ENCODE measurements at places on chromosomes 1 and 21.

- DNase-seq, result no peak
These were observed 18.3 kb upstream of the LRP8 start for GRCh38 chr1:53345996-53346813.

DNA sequence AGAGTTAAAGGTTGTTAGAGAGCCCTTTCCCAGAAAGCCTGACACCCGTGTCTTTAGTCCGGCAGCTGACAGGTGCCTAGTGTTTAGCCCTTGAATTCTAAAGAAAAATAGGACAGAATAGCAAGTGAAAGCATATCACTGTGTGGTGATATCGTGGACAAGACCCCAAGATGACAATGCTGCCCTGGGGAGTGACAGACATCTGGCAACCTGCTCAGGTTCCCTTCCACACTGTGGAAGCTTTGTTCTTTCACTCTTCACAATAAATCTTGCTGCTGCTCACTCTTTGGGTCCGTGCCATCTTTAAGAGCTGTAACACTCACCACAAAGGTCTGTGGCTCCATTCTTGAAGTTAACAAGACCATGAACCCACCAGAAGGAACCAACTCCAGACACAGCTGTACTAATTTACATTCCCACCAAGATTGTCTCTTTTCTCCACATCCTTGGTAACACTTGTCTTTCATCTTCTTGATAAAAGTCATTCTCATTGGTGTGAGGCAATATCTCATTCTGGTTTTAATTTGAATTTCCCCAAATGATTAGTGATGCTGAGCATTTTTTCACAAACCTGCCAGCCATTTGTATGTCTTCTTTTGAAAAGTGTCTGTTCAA, 107.6 kb upstream of the SGIP1 start:
- DNase-seq, result no peak

DNA sequence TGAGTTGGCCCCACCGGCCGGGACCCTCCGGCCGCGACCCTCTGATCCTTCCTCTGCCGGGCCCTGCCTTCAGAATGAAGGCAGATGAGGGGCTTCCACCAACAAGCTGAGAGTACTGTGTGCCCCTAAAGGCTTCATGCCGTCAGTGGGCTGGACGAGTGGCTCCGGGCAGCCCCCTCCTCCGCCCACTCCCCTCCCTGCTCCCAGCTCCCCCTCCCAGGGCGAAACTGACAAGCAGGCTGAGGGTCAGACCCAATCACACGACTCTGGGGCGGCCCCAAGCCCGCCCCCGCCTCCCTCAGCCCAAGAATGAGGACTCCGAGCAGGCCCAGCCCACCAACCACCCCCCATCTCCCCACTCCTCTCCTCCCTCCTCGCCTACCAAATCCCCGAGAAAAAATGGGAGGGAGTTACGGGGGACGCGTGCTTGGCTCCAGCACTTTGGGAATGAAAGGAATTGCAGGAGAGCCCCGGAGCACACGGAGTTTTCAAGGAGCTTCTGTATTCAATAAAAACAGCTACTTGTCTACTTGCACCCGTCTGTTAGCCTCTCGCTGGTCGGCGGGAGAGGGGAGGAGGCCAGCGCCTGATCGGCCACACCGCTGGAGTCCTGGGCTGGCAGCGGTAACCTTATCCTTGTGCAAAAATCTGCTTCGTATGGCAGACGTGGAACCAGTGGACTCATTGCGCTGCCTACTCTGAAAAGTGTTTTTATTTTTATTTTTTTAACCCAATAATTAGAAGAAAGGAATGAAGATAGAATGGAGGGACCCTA, at the start of gene COL11A1:
Gene COL11A1, minus strand, starts transcription at position 147 of the 775 bp plus-strand sequence. CDS start 344 bp downstream, outside the sequence.
- peak; percentile 86 for DNase-seq

GRCh38 chr1:59156051-59156450, 140.8 kb upstream of the FGGY start:
- DNase-seq, result no peak

DNA sequence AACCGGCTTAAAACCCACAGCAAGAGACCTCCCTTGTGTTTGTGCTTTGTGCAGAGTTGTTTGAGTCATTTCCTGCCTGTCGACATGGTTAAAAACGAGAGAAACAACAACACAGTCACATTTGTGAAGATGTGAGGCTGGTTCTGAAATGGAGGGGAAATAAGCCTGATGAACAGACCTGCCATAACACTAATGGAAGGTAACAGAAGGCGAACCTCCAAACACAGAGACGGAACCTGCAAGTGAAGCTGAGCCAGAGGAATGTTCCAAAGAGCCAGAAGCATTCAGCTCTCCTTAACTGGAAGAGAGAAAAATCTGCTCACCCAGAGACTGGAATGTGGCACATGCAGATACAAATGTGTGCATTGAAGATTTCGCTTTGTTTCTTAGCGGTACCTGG, 53.2 kb upstream of the RAVER2 start:
- no peak for DNase-seq

DNA sequence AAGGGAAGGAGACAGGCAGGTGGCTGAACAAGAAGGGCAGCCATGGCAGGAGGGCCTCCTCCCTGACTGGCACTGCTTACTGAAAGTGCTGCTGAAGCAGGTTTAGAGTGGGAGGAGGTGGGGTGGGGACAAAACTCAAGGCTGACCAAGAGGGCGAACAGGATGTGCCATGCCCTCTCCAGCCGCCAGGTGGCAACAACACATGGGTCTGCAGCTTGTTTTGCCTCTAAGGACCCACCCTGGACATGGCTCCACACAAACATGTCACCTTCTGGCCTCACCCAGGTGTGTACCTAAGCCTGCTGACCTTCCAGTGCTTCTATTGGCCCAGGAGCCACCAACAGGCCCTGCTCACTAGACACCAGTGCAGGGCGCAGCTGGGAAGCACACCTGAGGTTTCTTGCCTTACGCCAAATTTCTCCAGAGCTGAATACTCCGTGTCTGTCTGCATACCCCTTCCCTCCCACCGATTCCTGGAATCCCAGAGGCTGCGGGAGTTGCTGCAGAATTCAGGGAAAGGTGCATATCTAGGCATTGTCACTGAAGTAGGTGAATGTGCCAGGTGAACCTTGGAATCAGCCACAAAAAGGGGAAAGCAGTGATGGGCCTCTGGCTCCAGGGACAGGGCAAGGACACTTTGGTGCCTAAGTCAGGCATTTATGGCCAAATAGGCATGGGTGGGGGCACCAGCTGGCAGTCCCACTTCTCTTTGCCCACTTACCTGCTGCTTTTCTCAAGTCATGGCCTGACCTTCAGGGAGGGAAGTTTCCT, 5.3 kb downstream of the PSRC1 start:
- DNase-seq, result peak; percentile 91

All from WTC11 (cell line).